Heart right ventricle (tissue), 16 donors: ENCODE measurements at places on chromosomes 4 and X. TPM values are rescaled to one million over a fixed set of nuclear protein-coding genes. Genes with fewer than 3 reads are reported as not detected.

Gene GAR1
- 9.8 TPM for total RNA-seq

DNA sequence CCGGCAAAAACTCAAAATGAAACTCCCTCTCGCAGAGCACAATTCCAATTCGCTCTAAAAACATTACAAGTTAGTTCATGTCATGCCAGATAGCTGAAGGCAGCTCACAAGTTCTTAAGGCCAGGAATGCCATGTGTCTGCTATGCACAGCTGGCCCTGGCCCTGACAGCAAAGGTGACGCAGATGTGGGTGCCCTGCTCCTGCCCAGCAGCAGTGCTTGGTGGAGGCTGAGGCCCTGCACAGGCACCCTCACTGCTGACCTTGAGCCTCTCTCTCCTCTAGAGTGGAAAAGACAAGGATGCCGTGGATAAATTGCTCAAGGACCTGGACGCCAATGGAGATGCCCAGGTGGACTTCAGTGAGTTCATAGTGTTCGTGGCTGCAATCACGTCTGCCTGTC lies 2.9 kb downstream of the S100P start:
- peak overlapping the region; percentile 42 for H3K27ac ChIP-seq
- no peak for DNase-seq
- no peaks in the 10 kb centered on the region for H3K27me3 ChIP-seq
- H3K4me1 ChIP-seq: peaks cover 21% of the 10 kb centered on the region

- no peak for DNase-seq
- H3K4me3 ChIP-seq: no peak overlapping the region
- no peaks in the 10 kb centered on the region for H3K36me3 ChIP-seq
- no peaks in the 10 kb centered on the region for H3K27me3 ChIP-seq
Measured at GRCh38 chr4:139647952-139648351, 17.7 kb upstream of the MGST2 start.

Gene MAGEA12
- not detected for total RNA-seq

Gene CHIC2
- total RNA-seq: 7.4 TPM

GRCh38 chr4:156321203-156321602 lies 367.5 kb upstream of the CTSO start:
- no peak overlapping the region for H3K27ac ChIP-seq
- H3K4me1 ChIP-seq: no peaks in the 10 kb centered on the region
- no peak for DNase-seq
- H3K4me3 ChIP-seq: no peak overlapping the region
- H3K36me3 ChIP-seq: no peaks in the 10 kb centered on the region

Gene OTUD4
- total RNA-seq: 25.9 TPM

- no peaks in the 10 kb centered on the region for H3K36me3 ChIP-seq
- H3K27me3 ChIP-seq: no peaks in the 10 kb centered on the region
- H3K4me1 ChIP-seq: no peaks in the 10 kb centered on the region
- no peak overlapping the region for H3K4me3 ChIP-seq
- no peak overlapping the region for H3K27ac ChIP-seq
Measured at GRCh38 chrX:118062048-118062789, 54.4 kb downstream of the KLHL13 start.

Gene TECRL
- 1,091 TPM for total RNA-seq

Gene F11
- total RNA-seq: not detected

Gene SSX1
- not detected for total RNA-seq

- H3K27ac ChIP-seq: no peak overlapping the region
- H3K4me3 ChIP-seq: no peak overlapping the region
- no peaks in the 10 kb centered on the region for H3K27me3 ChIP-seq
Measured at GRCh38 chrX:43813898-43814297, 68.4 kb downstream of the MAOB start.

Gene ZXDA
- total RNA-seq: 3.5 TPM

Gene CCKAR
- total RNA-seq: not detected

Gene SHROOM4
- 9.1 TPM for total RNA-seq

DNA sequence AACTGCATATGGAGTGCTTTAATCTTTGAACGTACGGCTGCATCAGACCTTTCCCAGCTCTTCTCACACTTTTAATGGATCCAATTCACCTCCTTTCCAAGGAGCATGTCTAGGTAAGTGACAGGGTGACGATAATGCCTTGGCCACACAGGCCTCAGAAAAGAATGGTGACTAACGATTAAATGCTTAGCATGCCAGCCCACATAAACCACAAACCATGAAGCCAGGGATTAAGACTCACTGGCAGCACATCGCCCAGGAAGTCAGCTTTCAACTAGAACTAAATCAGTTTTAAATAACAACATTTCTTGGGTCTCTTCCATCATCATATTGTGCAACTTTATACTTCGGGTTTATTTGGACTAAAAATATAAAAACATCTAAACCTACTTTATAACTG lies 28.7 kb downstream of the INPP4B start:
- H3K36me3 ChIP-seq: no peaks in the 10 kb centered on the region
- no peak overlapping the region for H3K27ac ChIP-seq
- no peak overlapping the region for H3K4me3 ChIP-seq

DNA sequence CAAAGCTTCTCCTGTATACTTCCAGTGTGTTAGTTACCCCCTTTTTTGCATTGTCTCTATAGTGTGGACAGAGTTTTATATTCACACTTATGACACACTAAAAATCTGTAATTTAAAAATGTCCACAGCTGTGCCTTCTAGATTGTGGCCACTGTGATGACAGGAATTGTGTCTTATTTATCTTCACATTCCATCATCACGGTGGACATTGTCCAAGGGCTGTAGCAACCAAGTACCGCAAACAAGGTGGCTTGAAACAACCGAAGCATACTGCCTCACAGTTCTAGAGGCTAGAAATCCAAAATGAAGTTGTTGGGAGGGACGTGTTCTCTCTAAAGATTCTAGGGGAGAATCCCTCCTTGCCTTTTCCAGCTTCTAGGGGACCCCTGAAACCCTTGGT lies 32.3 kb downstream of the CHRNA9 start:
- no peak for DNase-seq
- no peaks in the 10 kb centered on the region for H3K4me1 ChIP-seq
- H3K27me3 ChIP-seq: no peaks in the 10 kb centered on the region

DNA sequence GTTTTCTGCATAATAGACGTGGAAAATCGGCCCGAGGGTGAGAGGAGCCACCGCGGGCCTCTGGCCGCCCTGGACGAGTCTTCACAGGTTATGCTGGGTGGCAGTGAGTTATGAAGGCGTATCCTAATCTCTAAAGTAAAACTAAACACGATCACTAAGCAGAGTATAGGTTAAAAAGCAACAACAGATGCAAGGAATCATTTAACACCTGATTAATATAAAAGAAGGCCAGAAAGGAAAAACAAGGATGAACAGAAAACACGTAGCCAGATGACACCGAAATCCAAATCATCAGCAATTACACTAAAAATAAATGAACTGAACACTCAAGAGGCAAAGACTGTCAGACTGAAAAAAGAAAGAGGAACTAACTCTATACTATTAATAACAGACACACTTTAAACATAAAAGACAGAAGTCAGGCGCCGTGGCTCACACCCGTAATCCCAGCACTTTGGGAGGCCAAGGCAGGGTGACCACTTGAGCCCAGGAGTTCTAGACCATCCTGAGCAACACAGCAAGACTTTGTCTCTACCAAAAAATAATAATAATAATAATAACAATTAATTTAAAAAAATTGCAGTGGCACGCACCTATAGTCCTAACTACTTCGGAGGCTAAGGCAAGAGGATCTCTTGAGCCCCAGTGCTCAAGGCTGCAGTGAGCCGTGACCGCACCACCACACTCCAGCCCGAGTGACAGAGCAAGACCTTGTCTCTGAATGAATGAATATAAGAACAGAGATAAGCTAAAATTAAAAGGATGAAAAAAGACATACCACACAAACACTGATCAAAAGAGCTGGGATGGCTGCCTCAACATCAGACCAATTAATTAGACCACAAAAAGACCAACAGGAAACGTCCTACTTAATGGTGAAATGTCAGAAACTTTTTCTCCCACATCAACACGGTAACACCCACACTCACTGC lies 30.0 kb downstream of the CTBP1 start:
- no peak overlapping the region for H3K4me3 ChIP-seq
- DNase-seq: no peak
- peaks cover 9% of the 10 kb centered on the region for H3K4me1 ChIP-seq
- H3K36me3 ChIP-seq: peaks cover 4% of the 10 kb centered on the region
- H3K27me3 ChIP-seq: no peaks in the 10 kb centered on the region
- no peak overlapping the region for H3K27ac ChIP-seq

Gene PPID
- total RNA-seq: 36.2 TPM

Gene TLL1
- total RNA-seq: 0.88 TPM

Gene TEX13C
- total RNA-seq: not detected

Gene SPANXA2
- not detected for total RNA-seq

DNA sequence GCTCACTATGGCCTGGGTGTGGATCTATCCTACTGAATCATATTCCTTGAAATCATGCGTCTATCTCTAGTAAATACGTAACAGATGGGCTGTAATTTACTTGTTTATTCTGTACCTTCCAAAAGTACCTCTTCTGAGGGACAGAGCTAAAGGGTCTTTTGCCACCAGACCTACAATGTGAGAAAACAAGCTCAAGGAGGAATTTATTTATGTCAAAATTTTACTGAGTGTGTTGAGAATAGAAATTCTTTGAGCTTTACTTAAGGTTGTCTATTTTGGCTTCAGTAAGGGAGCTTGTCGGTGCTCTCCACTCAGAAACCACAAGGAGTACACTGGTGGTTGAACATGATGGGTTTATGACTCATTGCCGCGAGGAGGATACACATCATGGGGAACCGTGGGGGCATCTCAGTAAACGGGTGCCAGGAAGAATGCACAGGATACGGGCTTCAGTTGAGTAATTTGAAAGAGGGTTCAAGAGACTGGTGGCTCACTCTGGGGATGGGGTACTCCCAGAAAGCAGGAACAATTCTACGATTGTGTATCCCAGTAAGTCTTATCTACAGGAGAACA lies 3.0 kb downstream of the ANK2 start:
- peaks cover 8% of the 10 kb centered on the region for H3K4me1 ChIP-seq
- no peaks in the 10 kb centered on the region for H3K27me3 ChIP-seq
- no peak for DNase-seq

- no peak overlapping the region for H3K4me3 ChIP-seq
- no peaks in the 10 kb centered on the region for H3K27me3 ChIP-seq
- DNase-seq: no peak
- H3K27ac ChIP-seq: no peak overlapping the region
- H3K4me1 ChIP-seq: peaks cover 10% of the 10 kb centered on the region
Measured at GRCh38 chr4:14871676-14872430, 130.4 kb upstream of the CPEB2 start.

Gene NPNT
- 2.5 TPM for total RNA-seq

DNA sequence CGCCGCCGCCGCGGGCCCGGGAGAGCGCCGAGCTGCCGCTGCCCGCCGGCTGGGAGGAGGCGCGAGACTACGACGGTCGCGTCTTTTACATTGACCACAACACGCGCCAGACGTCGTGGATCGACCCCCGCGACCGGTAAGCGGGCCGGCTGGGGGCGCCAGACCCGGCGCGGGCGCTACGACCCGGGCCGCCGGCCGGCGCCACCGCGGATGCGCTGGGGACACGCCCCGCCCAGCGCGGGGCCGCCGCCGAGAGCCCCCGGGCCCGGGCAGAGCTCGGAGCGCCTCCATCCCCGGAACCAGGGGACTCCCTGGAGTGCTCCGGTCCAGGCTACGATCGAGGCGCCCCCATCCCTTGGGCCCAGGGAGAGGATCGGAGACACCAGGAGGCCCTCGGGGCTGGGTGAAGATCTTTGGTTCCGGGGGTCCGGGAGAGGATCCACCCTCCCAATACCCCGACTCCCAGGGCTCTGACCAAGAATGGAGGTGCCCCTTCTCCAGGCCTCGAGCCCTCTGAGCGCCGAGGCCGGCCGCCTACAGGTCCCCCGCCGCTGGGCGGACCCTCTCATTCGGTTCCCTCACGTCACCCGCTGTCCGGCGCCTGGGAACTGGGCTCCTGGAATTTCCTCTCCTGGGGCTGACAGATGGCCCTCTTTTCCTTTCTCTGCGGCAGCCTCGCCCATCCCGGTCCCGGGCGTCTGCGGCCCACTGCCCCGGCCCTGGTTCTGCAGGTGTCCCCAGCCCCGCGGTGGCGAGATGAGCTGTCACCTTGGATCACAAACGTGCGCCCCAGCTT lies 48.8 kb downstream of the CLDN34 start:
- peaks cover 57% of the 10 kb centered on the region for H3K27me3 ChIP-seq
- H3K4me3 ChIP-seq: peak overlapping the region; percentile 38
- H3K36me3 ChIP-seq: no peaks in the 10 kb centered on the region
- DNase-seq: peak; percentile 64

DNA sequence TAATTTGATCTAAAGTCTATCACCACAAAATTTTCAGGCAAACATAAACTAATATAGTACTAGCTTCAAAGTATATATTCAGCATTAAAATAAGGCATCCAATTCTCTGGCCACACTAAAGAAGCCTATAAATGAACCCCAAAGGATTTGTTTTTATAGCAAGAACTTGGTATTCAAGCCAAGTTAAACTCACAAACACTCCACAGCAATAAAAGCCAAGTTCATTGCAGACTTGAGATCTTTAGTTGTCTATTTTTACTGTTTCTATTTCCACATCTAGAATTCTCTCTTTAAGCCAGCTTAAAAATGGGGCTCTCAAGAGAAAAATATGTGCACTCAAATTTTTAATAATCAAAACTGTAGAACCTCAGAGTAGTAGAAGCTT lies 51.1 kb downstream of the WDFY3 start:
- DNase-seq: no peak
- no peak overlapping the region for H3K4me3 ChIP-seq
- H3K4me1 ChIP-seq: peaks cover 50% of the 10 kb centered on the region
- H3K36me3 ChIP-seq: peaks cover 16% of the 10 kb centered on the region
- no peak overlapping the region for H3K27ac ChIP-seq

GRCh38 chrX:131365766-131366165 lies 76.7 kb upstream of the IGSF1 start:
- H3K27ac ChIP-seq: no peak overlapping the region
- H3K4me3 ChIP-seq: no peak overlapping the region
- DNase-seq: no peak
- H3K36me3 ChIP-seq: no peaks in the 10 kb centered on the region
- H3K27me3 ChIP-seq: no peaks in the 10 kb centered on the region
- H3K4me1 ChIP-seq: no peaks in the 10 kb centered on the region

GRCh38 chr4:5784960-5785611 lies 74.1 kb downstream of the EVC start:
- no peak overlapping the region for H3K4me3 ChIP-seq
- H3K36me3 ChIP-seq: peaks cover 14% of the 10 kb centered on the region
- no peak for DNase-seq
- no peaks in the 10 kb centered on the region for H3K27me3 ChIP-seq
- H3K27ac ChIP-seq: peak overlapping the region; percentile 19
- no peaks in the 10 kb centered on the region for H3K4me1 ChIP-seq

GRCh38 chr4:89939994-89940393 lies 45.3 kb downstream of the MMRN1 start:
- H3K36me3 ChIP-seq: no peaks in the 10 kb centered on the region
- no peaks in the 10 kb centered on the region for H3K4me1 ChIP-seq

- no peak overlapping the region for H3K4me3 ChIP-seq
- H3K27me3 ChIP-seq: no peaks in the 10 kb centered on the region
- H3K36me3 ChIP-seq: no peaks in the 10 kb centered on the region
- no peaks in the 10 kb centered on the region for H3K4me1 ChIP-seq
Measured at GRCh38 chrX:148259990-148260389, 240.4 kb upstream of the AFF2 start.

- peak within 1 kb of the TSS; percentile 60 for H3K4me3 ChIP-seq
- H3K36me3 ChIP-seq: no peaks in the 10 kb centered on the region
- DNase-seq: peak; percentile 72
- no peaks in the 10 kb centered on the region for H3K27me3 ChIP-seq
- H3K4me1 ChIP-seq: no peaks in the 10 kb centered on the region
Measured at GRCh38 chrX:93673056-93673868, at the start of gene NAP1L3. NAP1L3 (minus strand) TSS chrX:93673578; CDS start chrX:93673304, 274 bp downstream.

Gene ETDB
- total RNA-seq: not detected

Gene IL9R
- total RNA-seq: not detected
